Small intestine (tissue), 16 donors: ENCODE measurements at places on chromosomes 2 and 18. TPM values are rescaled to one million over a fixed set of nuclear protein-coding genes. Genes with fewer than 3 reads are reported as not detected.

DNA sequence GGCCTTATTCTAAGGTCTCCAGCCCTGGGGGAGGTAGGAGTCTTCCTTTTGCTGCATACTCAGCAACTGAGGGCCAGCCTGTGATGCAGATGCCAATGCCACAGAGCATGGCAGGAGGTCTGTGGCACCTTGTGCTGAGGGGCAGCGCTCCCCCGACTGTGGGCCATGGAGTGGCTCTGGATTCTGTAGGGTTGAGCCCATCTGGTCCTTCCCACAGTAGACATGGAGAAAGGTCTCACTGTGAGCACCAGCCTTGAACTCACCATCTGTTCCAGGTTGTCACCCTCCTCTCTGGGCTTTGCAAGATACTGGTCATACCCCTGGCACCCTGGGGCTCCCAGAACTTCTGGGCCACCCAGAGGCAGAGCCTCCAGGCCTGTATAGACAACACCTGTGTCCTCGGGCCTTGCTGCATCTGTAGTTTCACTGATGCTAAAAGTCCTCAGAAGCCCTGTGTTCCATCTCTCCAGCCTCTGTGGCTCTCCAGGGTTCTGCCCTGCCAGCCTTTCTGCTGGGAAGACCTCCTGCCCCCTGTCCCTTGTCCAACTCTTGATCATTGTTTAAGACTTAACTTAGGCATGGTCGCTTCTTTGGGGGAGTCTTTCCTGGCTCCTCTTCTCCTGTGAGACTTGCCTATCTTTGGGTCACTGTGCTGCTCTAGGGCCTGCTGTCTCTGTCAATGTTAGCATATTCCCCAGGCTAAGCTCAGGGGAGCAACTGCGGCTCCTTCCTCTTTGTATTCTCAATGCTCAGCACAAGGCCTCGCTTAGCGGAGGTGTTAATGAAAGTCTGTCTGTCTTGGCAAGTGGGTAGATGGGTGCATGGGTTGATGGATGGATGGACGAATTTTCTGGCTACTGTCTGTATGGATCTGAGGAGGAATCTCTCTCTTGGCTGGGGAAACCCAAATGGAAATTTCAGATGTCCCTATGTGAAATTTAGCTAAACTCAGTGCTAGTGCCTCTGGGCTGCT is 160.9 kb downstream of the DYSF start:
- H3K36me3 ChIP-seq, result no peaks in the 10 kb centered on the region
- H3K4me3 ChIP-seq, result no peak overlapping the region
- H3K27me3 ChIP-seq, result no peaks in the 10 kb centered on the region
- H3K27ac ChIP-seq, result no peak overlapping the region
- DNase-seq, result no peak
- H3K4me1 ChIP-seq, result peaks cover 9% of the 10 kb centered on the region

GRCh38 chr2:194819367-194819766 is 837.7 kb upstream of the SLC39A10 start:
- H3K27ac ChIP-seq, result no peak overlapping the region
- no peak for DNase-seq
- no peaks in the 10 kb centered on the region for H3K36me3 ChIP-seq
- H3K27me3 ChIP-seq, result no peaks in the 10 kb centered on the region

GRCh38 chr2:218152777-218153176 is 14.0 kb downstream of the CXCR1 start:
- no peaks in the 10 kb centered on the region for H3K4me1 ChIP-seq
- no peak overlapping the region for H3K4me3 ChIP-seq
- no peak for DNase-seq
- no peaks in the 10 kb centered on the region for H3K36me3 ChIP-seq
- H3K27me3 ChIP-seq, result no peaks in the 10 kb centered on the region

DNA sequence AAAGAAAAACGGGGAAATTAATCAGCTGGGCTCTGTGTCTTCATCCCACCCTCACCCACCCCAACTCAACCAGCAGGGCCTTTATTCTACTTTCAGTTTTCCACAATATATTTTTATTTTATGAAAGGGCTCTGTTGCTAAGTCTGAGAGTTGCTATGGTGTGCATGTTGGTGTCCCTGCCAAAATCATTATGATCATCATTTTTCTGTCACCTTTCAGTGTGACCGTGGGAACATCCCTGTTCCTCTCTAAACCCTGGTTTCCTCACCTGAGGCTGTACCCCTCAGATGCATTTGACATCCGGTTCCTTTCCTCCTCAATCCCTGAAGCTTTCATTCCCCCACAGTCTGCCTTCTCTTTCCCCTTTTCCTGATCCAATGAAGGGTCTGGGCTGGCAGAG is 180.5 kb downstream of the ZFP36L2 start:
- peaks cover 62% of the 10 kb centered on the region for H3K4me1 ChIP-seq
- no peaks in the 10 kb centered on the region for H3K27me3 ChIP-seq
- no peak for DNase-seq
- H3K27ac ChIP-seq, result peak overlapping the region; percentile 55
- H3K4me3 ChIP-seq, result no peak overlapping the region

The DSEL gene
- 5.7 TPM for polyA plus RNA-seq

The PRKAG3 gene
- polyA plus RNA-seq, result 0.15 TPM

The MOGAT1 gene
- not detected for polyA plus RNA-seq

The PAIP2B gene
- polyA plus RNA-seq, result 4.8 TPM

The RESP18 gene
- not detected for polyA plus RNA-seq
